ENCODE measurements at places on chromosomes 5 and 9.
A peak's percentile ranks its signal among the peaks of the same experiment; 100 is the strongest.

DNA sequence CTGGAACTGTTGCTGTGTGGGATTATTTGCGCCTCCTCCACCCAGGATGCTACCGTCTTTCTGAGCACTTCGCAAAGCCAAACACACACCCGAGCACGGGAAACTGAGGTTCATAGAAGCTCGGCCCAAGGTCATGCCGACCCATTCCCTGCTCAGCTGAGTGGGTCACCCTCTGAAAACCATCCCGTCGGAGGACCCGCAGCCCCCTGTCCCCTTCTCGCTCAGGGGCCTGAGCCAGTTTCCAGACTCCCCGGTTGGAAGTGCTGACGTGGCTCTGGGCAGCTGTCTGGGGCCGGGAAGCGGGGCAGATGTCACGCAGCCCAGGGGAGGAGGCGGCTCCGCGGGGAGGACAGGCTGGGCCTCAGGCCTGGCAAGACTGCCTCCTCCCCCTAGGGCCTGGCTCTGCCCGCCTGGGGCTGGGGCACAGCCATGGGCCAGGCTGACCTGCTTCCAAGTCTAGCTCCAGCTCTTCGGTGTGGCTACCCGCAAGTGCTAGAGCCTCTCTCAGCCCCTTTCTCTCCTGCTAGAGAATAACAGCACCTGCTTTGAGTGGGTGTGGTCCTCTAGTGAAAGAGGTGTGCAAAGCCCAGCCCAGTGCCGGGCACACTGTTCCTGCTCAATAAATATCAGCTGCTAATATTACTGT, 9.9 kb upstream of the CXXC5 start:
- peak; percentile 85 for DNase-seq

DNA sequence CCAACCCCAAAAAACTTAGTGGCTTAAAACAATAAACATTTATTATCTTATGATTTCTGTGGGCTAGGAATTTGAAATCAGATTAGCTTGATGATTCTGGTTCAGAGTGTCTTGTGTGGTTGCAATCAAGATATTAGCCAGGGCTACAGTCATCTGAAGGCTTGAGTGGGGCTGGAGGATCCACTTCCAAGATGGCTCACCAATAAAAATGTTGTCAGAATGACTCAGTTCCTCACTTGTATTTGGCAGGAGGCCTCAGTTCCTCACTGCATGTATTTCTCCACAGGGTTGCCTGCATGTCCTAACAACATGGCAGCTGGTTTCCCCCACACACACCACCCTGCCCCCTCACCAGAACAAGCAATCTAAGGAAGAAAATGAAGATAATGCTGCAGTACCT, 98.2 kb upstream of the NIPBL start:
- no peak for DNase-seq

GRCh38 chr5:118990582-118990981, 2.2 kb upstream of the DTWD2 start:
- no peak for DNase-seq

DNA sequence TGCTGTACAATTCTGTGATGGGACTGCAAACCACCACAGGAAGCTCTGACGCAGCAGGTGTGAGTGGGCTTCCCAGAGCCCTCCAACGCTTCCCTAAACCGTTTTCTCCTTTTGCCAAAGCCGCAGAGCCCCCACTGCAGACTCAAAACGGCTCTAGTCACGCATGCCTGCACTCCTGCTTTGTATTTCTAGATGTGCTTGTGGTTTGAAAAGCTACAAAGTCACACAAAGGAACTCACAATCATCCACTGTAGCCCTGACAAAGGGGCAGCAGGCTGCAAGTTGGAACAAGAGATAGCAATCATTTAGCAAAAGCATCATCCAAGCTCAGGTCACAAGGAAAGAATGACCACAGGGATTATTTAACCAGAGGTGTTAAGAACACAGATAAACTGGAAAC, 79.3 kb downstream of the PTPN3 start:
- DNase-seq = no peak

DNA sequence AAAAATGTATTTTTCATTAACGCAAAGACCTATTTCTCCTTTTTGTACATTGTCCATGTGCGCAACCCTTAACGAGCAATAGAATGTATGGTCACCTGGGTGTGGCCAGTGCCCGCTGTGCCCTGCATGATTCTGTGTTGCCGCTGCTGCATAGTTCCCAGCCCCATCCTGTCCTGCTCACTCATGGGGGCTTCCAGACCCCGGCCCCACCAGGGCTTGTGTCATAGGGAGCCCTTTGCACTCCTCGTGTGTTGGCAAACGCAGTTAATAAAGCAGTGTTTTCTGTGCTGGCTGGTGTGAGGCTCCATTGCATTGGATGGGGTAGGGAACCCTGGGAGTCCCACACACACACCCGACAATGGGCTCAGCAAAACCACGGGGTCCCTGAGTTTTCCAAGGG, 49.7 kb downstream of the SAR1B start:
- no peak for DNase-seq

DNA sequence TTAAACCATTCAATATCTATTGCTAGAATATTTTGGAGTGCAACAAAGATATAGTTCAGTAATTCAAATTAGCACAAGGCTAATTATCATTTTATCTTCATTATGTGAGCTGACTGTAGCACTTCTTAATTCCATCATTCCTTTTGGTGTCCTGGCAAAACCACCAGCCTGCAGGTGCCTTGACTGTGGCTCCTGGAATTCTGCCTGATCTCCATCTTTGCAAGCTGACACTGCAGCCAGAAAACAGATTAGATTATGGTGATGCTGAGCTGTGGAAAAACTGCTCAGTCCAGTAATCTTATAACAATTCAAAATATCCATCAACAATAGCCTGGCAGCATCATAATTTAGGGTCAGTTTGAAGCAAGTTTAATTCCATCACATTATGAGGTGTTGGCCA, 919.5 kb downstream of the DTWD2 start:
- no peak for DNase-seq

GRCh38 chr5:30112867-30113266, 1080.6 kb upstream of the CDH6 start:
- peak; percentile 6 for DNase-seq

GRCh38 chr5:36728697-36729543, 122.5 kb downstream of the SLC1A3 start:
- peak; percentile 81 for DNase-seq

DNA sequence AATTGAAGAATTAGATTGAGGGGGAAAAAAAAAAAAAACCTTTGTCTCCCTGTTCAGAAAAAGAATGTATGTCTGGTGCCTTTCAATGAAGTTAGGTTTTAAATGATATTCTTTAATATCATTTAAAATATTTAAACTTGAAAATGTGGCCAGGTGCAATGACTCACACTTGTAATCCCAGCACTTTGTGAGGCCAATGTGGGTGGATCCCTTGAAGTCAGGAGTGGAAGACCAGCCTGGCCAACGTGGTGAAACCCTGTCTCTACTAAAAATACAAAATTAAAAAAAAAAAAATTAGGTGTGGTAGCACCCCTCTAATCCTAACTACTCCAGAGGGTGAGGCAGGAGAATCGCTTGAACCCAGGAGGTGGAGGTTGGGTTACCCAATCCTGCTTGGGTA, 111.1 kb upstream of the RASA1 start:
- no peak for DNase-seq

DNA sequence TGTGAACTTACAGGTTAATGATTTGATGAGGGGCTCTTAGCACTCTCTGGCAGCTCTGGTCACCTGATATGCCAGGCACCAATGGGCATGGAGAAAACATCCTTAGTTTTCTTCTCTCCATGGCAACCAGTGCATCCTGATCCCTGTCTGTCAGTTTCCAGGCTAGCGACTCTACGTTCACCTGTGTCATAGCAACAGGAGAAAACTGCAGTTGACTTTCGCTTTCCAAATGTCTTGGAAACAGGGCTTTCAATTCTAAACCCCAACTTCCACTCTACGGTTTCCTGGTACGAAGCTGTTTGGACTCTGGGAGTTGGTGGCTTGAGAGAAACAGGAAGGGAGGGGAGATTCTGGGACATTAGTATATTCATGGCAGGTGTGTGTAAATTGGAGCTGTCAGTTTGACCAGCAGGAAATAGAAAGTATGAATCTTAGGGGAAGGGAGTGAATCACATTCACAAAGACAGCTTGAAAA, 74.4 kb downstream of the SLC28A3 start:
- DNase-seq = peak; percentile 45

- DNase-seq = no peak
Measured at GRCh38 chr5:126534553-126534952, 60.5 kb downstream of the ALDH7A1 start.

GRCh38 chr9:31519011-31519410, 865.4 kb upstream of the ACO1 start:
- peak; percentile 39 for DNase-seq

- DNase-seq = peak; percentile 9
Measured at GRCh38 chr5:127812570-127812969, 109.4 kb downstream of the CCDC192 start.
